ENCODE measurements at places on chromosomes 11 and 22. TPM values are rescaled to one million over a fixed set of nuclear protein-coding genes. Genes with fewer than 3 reads are reported as not detected.

The BLID gene
- total RNA-seq, result 2.0 TPM

The RAB38 gene
- 24.8 TPM for total RNA-seq

The OR2AT4 gene
- not detected for total RNA-seq

The CNGA4 gene
- 0.23 TPM for total RNA-seq

The TUB gene
- 20.4 TPM for total RNA-seq

The CHADL gene
- total RNA-seq, result 5.1 TPM

The PGA4 gene
- 5.0 TPM for total RNA-seq

The CRACR2B gene
- total RNA-seq, result 12.9 TPM

The CCDC81 gene
- 2.6 TPM for total RNA-seq

The POU2F3 gene
- 0.58 TPM for total RNA-seq

The APOL4 gene
- 6.3 TPM for total RNA-seq

The POLR2F gene
- 32.3 TPM for total RNA-seq

The TYR gene
- not detected for total RNA-seq

The PKDREJ gene
- total RNA-seq, result 0.12 TPM

The VPREB3 gene
- 0.99 TPM for total RNA-seq

The SYT12 gene
- 0.18 TPM for total RNA-seq

The ISX gene
- total RNA-seq, result 0.06 TPM

The CST6 gene
- total RNA-seq, result not detected
